Smooth muscle cell of the coronary artery (primary cell): ENCODE measurements at places on chromosomes 1 and 21. TPM values are rescaled to one million over a fixed set of nuclear protein-coding genes. Genes with fewer than 3 reads are reported as not detected.

The OR2L3 gene
- total RNA-seq, result not detected in 2 replicates

The TMEM50B gene
- total RNA-seq, result 16.4 and 18.5 TPM in 2 replicates

The FAM177B gene
- not detected in 2 replicates for total RNA-seq

The FCN3 gene
- total RNA-seq, result not detected in 2 replicates

The FLG2 gene
- total RNA-seq, result not detected in 2 replicates

The SELE gene
- total RNA-seq, result 0.45 TPM in 1 of 2 replicates, not detected in the other

The FCRLA gene
- 0.45 and 0.47 TPM in 2 replicates for total RNA-seq

The CIART gene
- total RNA-seq, result 2.9 and 4.2 TPM in 2 replicates

The CITED4 gene
- 0.12 and 5.4 TPM in 2 replicates for total RNA-seq

The FAM72B gene
- total RNA-seq, result 0.90 and 2.1 TPM in 2 replicates

The CATSPER4 gene
- total RNA-seq, result not detected in 2 replicates

The ANKRD34A gene
- 0.15 and 0.35 TPM in 2 replicates for total RNA-seq

The BRINP2 gene
- not detected in 2 replicates for total RNA-seq

The RNU1-4 gene
- total RNA-seq, result 2,564 and 3,022 TPM in 2 replicates

The ANXA9 gene
- 0.08 and 0.23 TPM in 2 replicates for total RNA-seq

The HPCA gene
- not detected in 2 replicates for total RNA-seq

The MANEAL gene
- total RNA-seq, result 0.35 and 0.38 TPM in 2 replicates

The NBPF8 gene
- 5.4 and 7.1 TPM in 2 replicates for total RNA-seq

The FAM163A gene
- total RNA-seq, result not detected in 2 replicates

The CTSK gene
- 38.4 and 981 TPM in 2 replicates for total RNA-seq

The HTR6 gene
- total RNA-seq, result 0.23 TPM in 1 of 2 replicates, not detected in the other

The RGSL1 gene
- not detected in 2 replicates for total RNA-seq

The LCE1D gene
- not detected in 2 replicates for total RNA-seq

The PLK3 gene
- 14.0 and 43.7 TPM in 2 replicates for total RNA-seq

The DDR2 gene
- total RNA-seq, result 89.6 and 276 TPM in 2 replicates
